Hematopoietic multipotent progenitor cell treated with erythropoietin and hydrocortisone succinate and interleukin-3 and kit ligand, for 6 days (in vitro differentiated cells): ENCODE measurements at places on chromosomes 1 and 21.

- no peak for DNase-seq
These were observed 161.3 kb upstream of the POU3F1 start for GRCh38 chr1:38207906-38208305.

DNA sequence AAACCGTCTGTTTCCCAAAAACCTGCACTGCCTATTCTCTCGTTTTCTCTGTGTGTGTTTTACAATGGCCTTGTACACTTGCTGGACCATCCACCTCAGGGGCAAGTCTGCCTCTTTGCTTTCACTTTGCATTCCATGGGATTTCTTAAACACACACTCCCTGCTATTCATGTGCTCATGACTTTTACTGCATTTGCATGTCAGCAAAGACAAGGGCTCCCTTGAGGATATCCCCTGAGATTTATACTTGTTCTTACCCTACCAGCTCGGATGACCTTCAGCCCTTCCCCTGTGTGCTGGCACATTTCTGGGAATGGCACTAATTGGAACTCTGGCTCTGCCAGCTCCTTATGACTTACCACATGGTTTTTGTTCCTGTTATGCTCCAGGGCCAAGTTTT is 386.9 kb downstream of the AMY1C start:
- DNase-seq = no peak

DNA sequence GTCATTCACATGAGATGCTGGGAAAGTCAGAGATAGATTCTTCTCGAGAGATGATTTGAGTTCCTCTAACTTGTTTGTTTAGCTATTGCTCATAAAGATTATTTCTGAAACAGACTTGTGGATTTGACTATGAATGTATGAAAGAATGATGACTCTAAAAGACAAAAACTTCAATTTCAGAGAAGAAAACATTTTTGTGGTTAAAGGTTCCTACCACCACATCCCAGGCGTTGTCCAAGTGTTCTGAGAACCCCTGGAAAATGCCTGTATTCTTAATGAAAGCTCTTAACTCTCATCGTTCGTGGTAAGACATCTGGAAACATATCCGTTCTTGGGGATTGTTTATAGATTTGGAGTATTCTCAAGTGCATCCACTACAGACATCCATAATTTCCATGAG is 228.7 kb downstream of the BARHL2 start:
- no peak for DNase-seq

DNA sequence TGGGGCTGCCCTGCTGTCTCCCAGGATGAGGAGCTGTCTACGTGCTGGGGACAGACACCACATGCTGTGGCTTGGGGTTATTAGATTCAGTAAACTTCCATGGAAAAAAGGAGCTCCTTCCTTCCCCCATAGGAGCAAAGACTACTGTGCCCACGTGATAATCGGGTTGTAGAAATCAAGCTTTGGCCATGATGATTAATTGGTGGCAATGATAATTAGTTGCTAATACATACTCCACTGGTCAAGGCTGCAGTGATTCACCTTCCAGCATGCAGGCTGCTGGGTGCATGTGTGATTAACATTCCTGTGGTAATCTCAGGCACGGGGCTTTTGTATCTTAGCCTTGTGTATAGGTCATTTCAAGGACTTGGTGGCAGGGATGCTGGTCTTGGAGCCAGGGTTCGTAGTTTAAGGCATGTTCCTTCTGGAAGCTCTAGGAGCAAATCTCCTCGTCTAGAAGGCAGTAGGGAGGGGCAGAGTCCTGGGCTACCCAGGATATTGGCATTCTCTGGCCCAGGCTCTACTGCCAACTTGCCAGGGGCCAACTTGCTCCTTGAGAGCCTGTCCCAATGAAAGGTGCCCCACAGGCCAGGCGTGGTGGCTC is 41.4 kb downstream of the TMCO4 start:
- no peak for DNase-seq

- DNase-seq = no peak
These were observed 1730.2 kb downstream of the MRPL39 start for GRCh38 chr21:23876925-23877558.

DNA sequence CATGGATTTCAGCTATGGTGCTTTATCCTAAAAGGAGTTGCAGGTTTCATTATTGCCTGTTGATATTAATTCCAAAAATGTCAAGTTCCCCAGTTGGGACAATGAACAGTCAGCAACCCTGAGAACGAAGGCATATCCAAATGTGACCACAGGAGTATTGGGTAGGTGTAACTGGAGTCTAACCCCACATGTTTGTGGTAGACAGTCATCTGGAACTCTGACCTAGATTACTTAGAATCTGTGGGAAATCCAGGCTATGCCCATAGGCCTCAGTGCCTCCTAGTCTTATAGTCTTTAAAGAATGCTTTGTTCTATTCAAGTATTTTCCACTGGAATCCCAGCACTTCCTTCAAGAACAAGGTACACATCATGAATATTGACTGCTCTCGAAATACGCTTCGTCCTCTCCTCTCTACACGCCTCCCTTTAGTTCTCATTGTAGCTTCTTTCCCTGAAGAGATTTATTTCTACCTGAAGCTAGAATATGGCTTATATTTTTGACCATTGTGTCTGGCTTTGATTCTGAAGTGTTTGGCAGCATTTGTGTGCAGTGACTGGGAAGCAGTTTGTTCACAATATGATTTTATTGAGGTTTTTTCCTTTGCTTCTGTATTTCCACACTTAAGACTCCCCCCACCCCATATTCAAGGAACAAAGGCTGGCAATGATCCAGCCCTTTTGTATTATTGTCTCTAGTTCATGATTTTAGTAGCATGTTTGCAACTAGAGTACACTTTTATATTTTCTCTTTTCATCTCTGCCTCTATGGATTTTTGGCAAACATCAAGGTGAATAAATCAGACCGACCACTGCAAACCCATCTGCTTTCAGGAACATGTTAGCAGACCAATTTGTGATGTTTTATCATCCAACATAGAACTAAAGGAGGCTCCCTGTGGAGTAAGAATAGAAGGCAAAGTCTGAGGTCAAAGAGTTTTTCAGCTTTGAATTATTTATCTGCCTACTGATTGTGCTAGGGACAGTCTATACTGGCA is 178.6 kb downstream of the GPR52 start:
- DNase-seq = no peak

GRCh38 chr1:86207323-86207722 is 50.8 kb upstream of the COL24A1 start:
- no peak for DNase-seq

DNA sequence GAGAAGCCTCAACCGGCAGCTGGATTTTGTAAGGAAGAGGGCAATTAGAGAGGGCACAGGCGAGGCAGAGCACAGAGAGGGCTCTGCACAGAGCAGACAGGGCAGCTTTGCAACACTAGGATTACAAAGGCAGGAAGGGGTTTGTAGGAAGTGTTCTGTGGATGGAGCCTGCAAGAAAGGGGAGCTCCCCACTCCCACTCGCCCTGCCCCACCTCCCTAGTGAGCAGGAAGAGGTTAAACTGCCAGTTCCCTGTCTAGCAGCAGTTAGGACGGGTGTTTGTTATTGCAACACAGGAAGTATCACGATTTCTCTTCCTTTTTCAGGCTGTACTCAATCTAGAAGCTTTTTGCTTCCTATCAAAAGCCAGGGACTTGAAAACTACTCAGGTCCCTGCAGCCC is 63.3 kb upstream of the LRRC8D start:
- DNase-seq = peak; percentile 61

- peak; percentile 96 for DNase-seq
These were observed 9.2 kb upstream of the GALE start for GRCh38 chr1:23809751-23810171.

DNA sequence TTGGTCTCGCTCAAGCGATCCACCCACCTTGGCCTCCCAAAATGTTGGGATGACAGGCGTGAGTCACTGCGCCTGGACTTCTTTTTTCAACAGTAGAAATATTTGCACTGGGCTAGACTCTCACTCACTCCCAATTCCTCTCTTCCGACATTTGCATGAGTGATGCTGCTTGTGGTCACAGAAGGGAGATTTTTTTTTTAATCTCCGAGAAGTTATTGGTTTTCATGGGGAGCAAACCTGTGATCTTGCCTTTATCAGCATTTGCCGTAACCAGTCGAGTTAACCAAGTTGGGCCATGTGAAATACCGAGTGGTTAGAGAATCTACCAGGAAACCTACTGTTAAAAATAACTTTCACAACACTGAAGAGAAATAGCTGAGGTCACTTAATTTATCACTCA is 21.1 kb downstream of the ERG start:
- peak; percentile 84 for DNase-seq

GRCh38 chr1:25054526-25055323 is 124.6 kb upstream of the RUNX3 start:
- no peak for DNase-seq

DNA sequence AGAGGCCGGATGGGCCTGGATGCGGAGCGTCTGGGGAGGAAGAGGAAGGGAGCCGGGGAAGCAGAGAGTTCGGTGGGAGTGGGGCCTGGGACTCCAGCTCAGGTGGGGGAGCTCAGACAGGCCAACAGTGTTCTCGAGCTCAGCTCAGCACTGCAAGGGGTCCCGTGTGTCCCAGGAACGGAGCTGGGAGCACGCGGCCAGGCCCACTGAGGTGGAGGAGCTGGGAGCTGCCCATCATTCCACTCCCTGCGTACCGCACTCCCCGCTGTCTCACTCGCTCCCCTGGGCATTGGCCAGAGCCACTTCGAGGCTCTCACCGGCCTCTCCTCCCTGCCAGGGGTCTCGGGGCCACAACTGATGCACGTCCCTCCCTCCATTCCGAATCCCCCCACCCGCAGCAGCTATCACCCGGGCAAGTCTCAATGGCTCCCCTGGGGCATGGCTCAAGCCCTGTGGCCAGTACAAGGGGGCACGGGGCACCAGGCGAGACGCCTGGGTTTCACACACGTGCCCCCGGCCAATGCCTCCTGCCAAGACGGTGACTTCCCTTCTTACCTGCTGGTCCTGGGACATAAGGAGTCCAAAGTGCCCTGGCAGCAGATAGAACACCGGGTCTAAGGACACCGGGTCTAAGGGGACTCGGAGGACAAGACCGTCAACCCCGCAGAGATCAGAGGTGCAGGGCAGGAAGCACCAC is 30.3 kb upstream of the COL6A2 start:
- no peak for DNase-seq

DNA sequence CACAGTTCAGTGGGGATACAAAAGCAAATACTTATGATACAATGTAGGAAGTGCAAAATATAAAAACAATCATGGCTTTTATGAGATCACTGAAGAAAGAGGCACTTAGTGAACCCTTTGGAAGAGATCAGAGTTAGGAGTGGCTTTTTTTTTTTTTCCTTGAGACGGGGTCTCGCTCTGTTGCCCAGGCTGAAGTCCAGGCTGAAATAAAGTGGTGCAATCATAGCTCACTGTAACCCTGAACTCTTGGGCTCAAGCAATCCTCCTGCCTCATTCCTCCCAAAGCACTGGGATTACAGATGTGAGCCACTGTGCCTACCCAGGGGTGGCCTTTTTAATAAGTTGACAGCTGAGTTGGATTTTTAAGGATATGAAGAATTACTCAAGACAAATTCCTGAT is 17.3 kb upstream of the RASAL2 start:
- no peak for DNase-seq

DNA sequence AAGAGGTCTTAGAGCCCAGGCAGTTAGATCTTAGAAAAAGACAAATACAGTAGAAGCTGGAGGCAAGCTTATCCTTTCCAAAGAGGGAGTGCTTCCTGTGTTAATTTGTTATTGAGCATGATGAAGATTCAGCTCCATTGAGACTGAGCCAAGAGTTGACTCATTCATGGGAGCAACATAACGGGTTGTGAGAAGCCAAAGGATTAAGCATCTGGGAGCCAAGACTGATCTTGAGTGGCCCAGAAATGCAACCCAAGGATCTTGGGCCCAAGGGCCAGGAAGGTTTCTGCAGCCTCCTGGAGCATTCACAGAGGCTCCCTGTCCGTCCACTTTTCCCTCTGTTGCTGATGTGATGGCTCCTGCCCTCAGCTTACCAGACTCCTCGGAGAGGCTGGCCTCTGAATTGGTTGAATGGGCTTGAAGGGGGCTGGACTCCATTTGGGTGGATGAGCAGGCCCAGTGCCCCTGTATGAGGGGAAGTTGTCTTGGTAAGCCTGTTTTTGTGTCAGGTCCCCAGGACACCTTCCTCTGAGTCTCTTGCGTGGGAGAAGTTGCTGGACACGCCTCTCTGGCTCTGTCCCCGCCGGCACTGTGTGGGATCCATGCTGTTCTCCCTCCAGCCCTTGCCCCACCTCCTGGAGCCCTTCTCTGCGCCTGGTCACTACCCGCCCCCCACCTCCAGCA is 42.4 kb downstream of the PDE9A start:
- DNase-seq = no peak

GRCh38 chr21:40610345-40610744 is 236.6 kb downstream of the DSCAM start:
- DNase-seq = no peak

DNA sequence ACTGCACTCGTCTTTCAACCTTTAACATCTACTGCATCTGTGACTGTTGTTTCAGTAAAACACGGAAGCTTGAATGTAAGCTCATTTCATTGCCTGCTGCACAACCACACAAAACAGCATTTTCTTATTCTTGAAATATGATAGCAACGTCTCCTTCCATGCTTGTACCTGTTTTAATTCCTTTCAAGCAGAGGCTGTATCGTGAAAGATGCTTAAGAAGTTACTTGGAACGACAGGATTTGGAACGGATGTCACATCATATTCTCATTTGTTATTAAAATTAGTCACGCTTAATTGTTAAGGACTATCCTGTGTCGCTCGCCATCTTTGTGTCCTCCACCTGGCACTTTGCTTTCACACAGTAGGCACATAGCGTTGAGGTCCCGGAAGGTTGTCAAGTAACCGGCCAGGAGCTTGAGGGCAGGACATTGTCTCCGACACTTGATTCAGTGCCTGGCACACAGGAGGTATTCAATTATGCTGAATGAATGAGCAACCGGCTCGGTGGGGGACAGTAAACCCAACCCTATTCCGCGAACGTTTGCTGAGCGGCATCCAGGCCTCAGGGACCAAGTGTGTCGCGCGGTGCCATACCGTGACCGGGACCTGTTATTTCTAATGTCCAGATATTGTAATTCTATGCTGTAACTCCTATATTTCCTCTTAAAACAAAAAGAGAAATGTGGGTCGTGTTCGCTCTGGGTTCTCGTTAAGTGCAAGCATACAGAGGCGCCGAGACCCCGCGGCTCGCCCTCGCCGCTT is 499 bp upstream of the SH3GLB1 start:
- peak; percentile 76 for DNase-seq

DNA sequence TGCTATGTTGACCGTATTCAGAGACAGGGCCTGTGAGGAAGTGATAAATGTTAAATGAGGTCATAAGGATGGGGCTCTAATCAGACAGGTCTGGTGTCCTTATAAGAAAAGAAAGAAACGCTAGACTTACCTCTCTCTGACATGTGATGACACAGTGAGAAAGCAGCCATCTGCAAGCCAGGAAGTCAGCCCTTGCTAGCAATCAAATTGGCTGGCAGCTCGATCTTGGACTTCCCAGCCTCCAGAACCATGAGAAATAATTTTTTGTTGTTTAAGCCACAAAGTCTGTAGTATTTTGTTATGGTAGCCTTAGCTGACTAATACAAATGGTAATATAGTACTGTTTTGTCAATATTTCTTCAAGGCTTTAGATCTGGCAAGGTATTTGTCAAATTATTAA is 25.1 kb upstream of the AGL start:
- DNase-seq = no peak

- DNase-seq = no peak
These were observed 15.1 kb upstream of the GOLT1A start for GRCh38 chr1:204228896-204229295.

- no peak for DNase-seq
These were observed 8.2 kb upstream of the RCSD1 start for GRCh38 chr1:167621780-167622313.
